Fibroblast of pulmonary artery (primary cell): ENCODE measurements at places on chromosomes 4 and X.

DNA sequence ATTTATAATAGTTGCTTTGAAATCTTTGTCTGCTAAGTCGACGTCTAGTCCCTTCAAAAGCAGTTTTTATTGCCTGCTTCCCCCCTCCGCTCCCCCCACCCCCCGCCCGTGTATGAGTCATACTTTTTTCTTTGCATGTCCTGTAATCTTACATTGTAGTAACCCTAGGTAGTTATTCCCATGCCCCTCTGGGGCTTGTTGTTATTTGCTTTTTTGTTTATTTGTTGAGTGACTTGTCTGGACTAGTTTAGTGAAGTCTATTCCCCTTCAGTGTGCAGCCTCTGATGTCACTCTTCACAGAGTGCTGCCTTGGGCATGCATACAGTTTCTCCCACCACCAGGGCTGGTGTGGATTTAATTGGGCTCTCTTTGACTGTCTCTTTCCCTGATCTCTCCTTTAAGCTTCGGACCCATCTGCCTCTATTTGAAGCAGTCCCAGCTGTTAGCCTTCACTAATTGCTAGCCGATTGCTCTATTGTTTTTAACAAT lies 86.2 kb downstream of the PPEF1 start:
- DNase-seq: no peak

- no peak for DNase-seq
These were observed 207.0 kb downstream of the ASMT start for GRCh38 chrX:1821846-1822245.

DNA sequence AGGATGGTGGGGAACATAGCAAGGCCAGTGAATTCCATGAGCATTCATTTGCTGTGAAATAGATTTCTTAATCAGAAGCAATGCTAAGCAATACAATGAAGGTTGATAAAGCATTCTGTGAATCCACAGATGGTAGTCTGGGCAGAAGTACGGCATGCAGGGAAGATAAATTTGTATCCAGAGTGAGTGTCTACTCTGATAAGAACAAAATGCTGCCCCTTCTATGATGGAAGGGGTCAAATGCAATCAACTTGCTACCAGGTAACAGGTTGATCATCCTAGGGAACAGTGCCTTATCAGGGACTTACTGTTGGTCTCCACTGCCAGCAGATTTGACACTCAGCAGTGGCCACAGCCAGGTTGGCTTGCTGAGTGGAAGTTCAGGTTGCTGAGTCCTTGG lies 189.4 kb downstream of the MAB21L2 start:
- no peak for DNase-seq

DNA sequence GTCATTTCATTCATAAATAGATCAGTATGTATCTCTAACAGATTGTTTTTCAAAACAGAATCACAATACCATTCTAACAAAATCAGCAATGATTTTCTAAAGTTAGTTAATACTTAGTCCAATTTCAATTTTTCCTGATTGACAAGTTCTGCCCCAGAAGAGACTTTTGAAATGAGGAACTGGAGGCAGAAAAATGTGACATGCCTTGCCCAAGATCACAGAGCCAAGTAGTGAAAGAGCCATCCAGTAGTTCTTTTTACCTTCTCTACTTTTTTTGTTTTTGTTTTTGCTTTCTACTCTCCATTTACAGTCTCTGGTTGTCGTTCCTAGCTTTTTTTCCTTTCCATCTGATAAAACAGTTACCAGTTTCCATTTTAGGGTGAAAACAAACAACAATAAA lies 129.3 kb upstream of the TMEM164 start:
- DNase-seq: no peak

DNA sequence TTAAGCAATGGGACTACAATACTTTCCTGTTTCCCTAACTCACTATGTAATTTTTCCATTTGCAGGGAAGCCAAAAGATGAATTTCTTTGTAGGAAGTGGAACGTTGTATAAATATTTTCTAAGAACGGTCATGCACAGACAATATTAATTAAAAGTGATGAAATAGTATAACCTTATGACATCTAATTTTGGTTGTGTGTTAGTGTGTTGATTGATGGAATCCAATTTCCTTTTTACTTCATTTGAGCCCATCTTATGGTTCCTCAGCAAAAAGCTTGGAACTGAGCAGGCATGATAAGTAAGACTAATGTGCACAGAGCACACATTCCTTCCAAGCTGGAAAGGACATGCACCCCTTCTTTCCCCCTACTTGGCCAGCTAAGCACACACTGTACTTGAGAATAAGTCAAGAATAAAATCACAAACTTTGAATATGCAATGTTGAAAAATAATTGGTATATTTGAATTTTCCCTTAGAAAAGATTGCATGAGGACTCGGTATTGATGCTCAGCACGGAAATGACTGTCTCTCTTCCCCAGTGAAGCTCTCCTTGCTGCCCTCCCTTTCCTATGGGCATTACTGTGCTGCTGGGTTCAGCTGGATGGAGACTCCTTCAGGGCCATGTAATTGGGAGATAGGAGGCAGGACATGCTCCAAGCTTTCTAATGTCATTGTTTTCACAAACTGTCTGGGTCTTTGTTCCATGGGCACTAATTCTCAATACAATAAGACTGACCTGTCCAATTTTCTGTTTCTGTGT lies 19.2 kb upstream of the PDLIM3 start:
- no peak for DNase-seq
